ENCODE measurements at places on chromosomes 7 and 10. TPM values are rescaled to one million over a fixed set of nuclear protein-coding genes. Genes with fewer than 3 reads are reported as not detected.
A peak's percentile ranks its signal among the peaks of the same experiment; 100 is the strongest.

Gene FXYD4
- total RNA-seq: 0.44 TPM

DNA sequence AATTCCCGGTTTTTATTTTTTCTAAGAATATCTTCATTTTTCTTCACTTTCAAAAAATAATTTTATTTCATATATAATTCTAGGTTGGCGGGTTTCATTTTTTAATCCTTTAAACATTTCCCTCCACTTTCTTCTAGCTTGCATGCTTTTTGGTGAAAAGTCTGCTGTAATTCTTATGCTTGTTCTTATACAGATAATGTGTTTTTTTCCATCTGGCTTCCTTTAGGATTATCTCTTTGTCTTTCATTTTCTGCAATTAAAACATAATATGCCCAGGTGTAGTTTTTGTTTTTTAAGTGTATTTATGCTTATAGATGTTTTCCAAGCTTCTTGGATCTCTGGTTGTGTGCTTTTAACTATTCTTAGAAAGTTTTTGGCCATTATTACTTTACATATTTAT lies 341.3 kb upstream of the SEMA3C start:
- H3K27me3 ChIP-seq: no peaks in the 10 kb centered on the region
- no peak for DNase-seq
- no peak overlapping the region for H3K4me3 ChIP-seq
- H3K4me1 ChIP-seq: no peaks in the 10 kb centered on the region

Gene CPXM2
- total RNA-seq: not detected

Gene TMEM120A
- total RNA-seq: 44.3 TPM

DNA sequence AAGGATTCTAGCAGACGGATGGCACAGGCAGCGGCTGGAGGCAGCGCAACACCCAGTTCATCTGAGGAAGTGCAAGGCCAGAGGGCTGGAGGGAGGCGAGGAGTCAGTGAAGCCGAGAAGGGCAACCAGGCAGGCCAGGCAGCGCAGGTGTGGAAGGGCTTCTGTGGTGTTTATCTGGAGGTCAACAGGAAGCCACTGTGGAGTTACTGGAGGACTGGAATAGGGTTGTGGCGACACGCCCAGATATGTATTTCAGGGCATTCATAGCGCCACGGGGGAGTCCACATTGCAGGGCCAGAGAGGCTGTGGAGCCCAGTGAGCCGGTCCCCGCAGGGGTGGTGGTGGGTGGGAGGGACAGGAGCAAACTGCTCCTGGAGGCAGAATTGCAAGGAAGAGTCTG lies 150.6 kb downstream of the CDH23 start:
- DNase-seq: no peak
- H3K27me3 ChIP-seq: no peaks in the 10 kb centered on the region
- no peak overlapping the region for H3K27ac ChIP-seq
- H3K36me3 ChIP-seq: no peaks in the 10 kb centered on the region

DNA sequence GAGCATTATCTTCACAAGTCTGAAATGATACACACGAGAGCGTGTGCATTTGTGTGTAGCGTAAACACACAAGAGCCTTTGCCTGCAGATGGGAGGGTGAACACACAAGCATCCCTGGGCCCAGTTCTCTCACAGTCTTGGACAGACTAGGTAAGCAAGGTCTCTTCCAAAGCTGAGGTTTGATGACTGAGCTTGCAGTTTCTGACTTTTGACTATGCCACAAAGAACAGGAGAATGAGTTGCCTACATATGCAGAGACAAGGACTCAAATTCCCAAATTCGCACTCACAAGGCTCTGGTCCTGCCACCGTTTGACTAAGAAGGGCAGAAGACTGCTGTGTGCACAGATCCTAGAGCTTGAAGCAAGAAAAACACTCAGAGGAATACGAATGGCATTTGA lies 55.8 kb downstream of the FAM53B start:
- peak overlapping the region; percentile 44 for H3K4me3 ChIP-seq
- H3K36me3 ChIP-seq: peaks cover 40% of the 10 kb centered on the region
- DNase-seq: no peak
- peaks cover 69% of the 10 kb centered on the region for H3K4me1 ChIP-seq

DNA sequence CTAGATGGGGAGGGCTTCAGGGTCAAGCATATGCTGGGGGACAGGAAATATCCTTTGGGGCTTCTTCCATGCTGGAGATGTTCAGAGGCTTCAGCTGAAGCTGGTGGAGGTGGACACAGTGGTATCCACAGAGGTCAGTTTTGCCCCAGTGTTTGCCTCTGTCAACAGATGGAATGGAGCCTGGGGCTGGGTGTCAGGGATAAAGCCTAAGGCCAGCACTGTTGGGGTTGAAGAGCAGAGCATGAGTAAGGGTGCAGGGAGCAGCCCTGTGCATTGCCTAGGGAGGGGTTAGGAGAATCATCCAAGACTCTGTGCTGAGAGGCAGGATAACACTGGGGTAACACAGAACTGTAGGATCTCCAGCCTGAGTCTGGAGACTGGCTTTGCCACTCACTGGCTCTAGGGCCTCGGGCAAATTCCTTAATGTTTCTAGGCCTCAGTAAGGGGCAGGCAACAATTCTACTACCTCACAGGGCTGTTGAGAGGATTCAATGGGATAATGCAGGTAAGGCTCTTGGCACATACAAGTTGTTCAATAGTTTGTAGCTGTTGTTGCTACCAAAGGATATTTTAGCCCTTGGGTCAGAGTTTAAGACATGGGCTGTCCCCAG lies 21.8 kb upstream of the MYL7 start:
- H3K4me3 ChIP-seq: no peak overlapping the region
- no peak overlapping the region for H3K27ac ChIP-seq
- H3K27me3 ChIP-seq: peaks cover 6% of the 10 kb centered on the region

GRCh38 chr10:71073451-71074175 lies 138.8 kb upstream of the UNC5B start:
- no peaks in the 10 kb centered on the region for H3K36me3 ChIP-seq
- no peaks in the 10 kb centered on the region for H3K4me1 ChIP-seq
- H3K27ac ChIP-seq: no peak overlapping the region
- no peaks in the 10 kb centered on the region for H3K27me3 ChIP-seq
- H3K4me3 ChIP-seq: no peak overlapping the region

- no peak overlapping the region for H3K27ac ChIP-seq
- H3K27me3 ChIP-seq: no peaks in the 10 kb centered on the region
- H3K36me3 ChIP-seq: no peaks in the 10 kb centered on the region
- no peaks in the 10 kb centered on the region for H3K4me1 ChIP-seq
- DNase-seq: no peak
These were observed 106.5 kb upstream of the SEMA3C start for GRCh38 chr7:81025360-81025759.

GRCh38 chr10:122254831-122255230 lies 16.3 kb upstream of the BTBD16 start:
- DNase-seq: no peak
- no peak overlapping the region for H3K27ac ChIP-seq
- no peaks in the 10 kb centered on the region for H3K4me1 ChIP-seq
- H3K27me3 ChIP-seq: peaks cover 2% of the 10 kb centered on the region

- H3K36me3 ChIP-seq: no peaks in the 10 kb centered on the region
- DNase-seq: no peak
- H3K4me1 ChIP-seq: no peaks in the 10 kb centered on the region
- no peak overlapping the region for H3K4me3 ChIP-seq
- H3K27me3 ChIP-seq: peaks cover 3% of the 10 kb centered on the region
- H3K27ac ChIP-seq: no peak overlapping the region
These were observed 160.2 kb upstream of the SVIL start for GRCh38 chr10:29794776-29795611.

GRCh38 chr7:115747174-115747573 lies 283.4 kb downstream of the TFEC start:
- no peaks in the 10 kb centered on the region for H3K27me3 ChIP-seq
- DNase-seq: no peak
- H3K4me1 ChIP-seq: no peaks in the 10 kb centered on the region
- H3K4me3 ChIP-seq: no peak overlapping the region
- no peak overlapping the region for H3K27ac ChIP-seq

- DNase-seq: no peak
- no peak overlapping the region for H3K4me3 ChIP-seq
- H3K36me3 ChIP-seq: no peaks in the 10 kb centered on the region
- H3K27ac ChIP-seq: no peak overlapping the region
- peaks cover 24% of the 10 kb centered on the region for H3K4me1 ChIP-seq
These were observed 95.1 kb downstream of the USP6NL start for GRCh38 chr10:11516431-11516746.

Gene FZD1
- 0.70 TPM for total RNA-seq

Gene CALHM3
- total RNA-seq: not detected

GRCh38 chr7:45065031-45065995 lies 23.5 kb downstream of the NACAD start:
- no peaks in the 10 kb centered on the region for H3K27me3 ChIP-seq
- H3K36me3 ChIP-seq: peaks cover 43% of the 10 kb centered on the region
- no peak overlapping the region for H3K4me3 ChIP-seq
- H3K27ac ChIP-seq: no peak overlapping the region
- no peak for DNase-seq

- no peaks in the 10 kb centered on the region for H3K27me3 ChIP-seq
- no peak for DNase-seq
These were observed 49.8 kb downstream of the EPDR1 start for GRCh38 chr7:37970211-37970610.

- H3K27me3 ChIP-seq: no peaks in the 10 kb centered on the region
- peaks cover 10% of the 10 kb centered on the region for H3K4me1 ChIP-seq
- peaks cover 45% of the 10 kb centered on the region for H3K36me3 ChIP-seq
- no peak for DNase-seq
These were observed 136.8 kb downstream of the GALNT11 start for GRCh38 chr7:152162287-152162686.

DNA sequence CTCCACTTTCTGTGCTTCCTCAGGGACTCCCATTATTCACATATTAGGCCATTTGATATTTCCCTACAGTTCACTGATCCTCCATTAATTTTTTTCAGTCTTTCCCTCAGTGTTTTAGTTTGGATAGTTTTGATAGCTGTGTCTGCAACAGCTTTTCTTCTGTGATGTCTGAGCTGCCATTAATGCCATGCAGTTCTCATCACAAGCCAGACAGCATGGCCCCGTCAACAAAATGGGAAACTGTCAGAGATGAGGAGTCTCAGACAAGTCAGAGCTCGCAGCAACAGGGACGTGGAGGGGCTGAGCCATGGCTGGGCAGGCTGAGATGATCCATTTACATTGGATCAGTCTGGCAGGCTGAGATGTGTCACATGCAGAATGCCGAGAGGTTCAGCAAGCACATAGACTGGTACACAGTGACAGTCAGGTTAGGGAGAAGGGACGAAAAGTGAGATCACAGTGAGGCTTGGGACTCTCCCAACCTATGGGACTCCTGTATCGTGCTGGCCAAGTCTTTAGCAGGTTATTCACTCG lies 65.4 kb downstream of the NPS start:
- DNase-seq: no peak
- H3K4me3 ChIP-seq: no peak overlapping the region
- H3K36me3 ChIP-seq: no peaks in the 10 kb centered on the region
- H3K27me3 ChIP-seq: peaks cover 3% of the 10 kb centered on the region

Gene OR2A5
- total RNA-seq: not detected

Gene ATP6V1F
- total RNA-seq: 134 TPM

DNA sequence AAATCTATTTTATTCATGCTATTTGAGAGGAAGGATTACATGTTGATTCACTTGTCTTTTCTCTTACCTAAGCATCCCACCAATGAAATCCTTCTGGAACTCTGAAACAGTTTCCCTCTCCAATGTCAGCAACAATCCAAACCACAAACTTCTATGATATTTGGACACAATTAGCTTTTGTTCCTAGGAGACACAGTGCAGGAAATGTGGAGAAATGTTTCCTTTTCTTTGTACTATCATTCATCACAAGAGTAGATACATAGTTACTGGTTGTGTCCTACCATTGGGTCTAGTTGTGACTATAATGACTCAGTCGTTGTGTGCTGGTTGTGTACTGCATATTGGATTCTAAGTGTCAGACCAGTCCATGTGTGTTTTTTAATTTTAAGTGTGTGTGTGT lies 156.8 kb upstream of the MAGI2 start:
- H3K4me1 ChIP-seq: no peaks in the 10 kb centered on the region
- H3K4me3 ChIP-seq: no peak overlapping the region
- H3K27me3 ChIP-seq: no peaks in the 10 kb centered on the region
- H3K27ac ChIP-seq: no peak overlapping the region
- no peaks in the 10 kb centered on the region for H3K36me3 ChIP-seq
- no peak for DNase-seq

Gene CDHR3
- 0.47 TPM for total RNA-seq

Gene NRCAM
- total RNA-seq: 0.21 TPM

Gene INPP5F
- total RNA-seq: 17.7 TPM

DNA sequence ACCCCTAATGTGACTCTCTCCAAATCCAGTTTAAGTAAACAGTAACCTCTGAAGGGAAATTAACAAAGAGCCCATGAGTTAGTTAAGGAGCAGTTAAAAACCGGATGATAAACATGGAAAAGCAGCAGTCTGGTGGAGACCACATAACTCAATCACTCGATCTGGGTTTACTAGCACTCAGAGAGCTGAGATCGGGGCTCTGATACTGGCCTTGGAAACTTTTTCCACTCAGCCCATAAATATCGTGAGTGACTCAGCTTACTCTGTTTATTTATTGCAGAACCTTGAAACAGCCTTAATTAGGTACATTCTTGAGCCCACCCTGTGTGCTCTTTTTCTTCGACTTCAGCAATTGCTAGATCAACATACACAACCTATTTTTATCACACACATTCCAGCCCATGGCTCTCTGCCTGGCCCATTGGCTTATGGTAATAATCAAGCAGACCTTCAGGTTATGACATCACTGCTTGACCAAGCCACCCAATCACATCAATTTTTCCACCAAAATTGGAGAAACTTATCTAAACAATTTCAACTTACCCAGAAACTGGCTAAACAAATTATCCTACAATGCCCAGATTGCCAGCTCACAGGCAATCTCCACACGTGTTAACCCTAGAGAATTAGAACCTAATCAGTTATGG lies 82.2 kb upstream of the GPR22 start:
- H3K4me3 ChIP-seq: no peak overlapping the region
- no peak overlapping the region for H3K27ac ChIP-seq
- no peaks in the 10 kb centered on the region for H3K4me1 ChIP-seq
- DNase-seq: no peak
- no peaks in the 10 kb centered on the region for H3K36me3 ChIP-seq
- H3K27me3 ChIP-seq: no peaks in the 10 kb centered on the region

Gene PRPS1L1
- total RNA-seq: not detected

Gene NPY
- total RNA-seq: not detected

- no peak for DNase-seq
- peaks cover 17% of the 10 kb centered on the region for H3K27me3 ChIP-seq
- H3K4me1 ChIP-seq: peaks cover 3% of the 10 kb centered on the region
- no peaks in the 10 kb centered on the region for H3K36me3 ChIP-seq
- H3K27ac ChIP-seq: no peak overlapping the region
These were observed 1.6 kb upstream of the RAMP3 start for GRCh38 chr7:45155941-45156340.

Gene RADIL
- total RNA-seq: 0.26 TPM

GRCh38 chr10:21402606-21403083 lies 122.8 kb downstream of the SKIDA1 start:
- no peaks in the 10 kb centered on the region for H3K36me3 ChIP-seq
- H3K4me1 ChIP-seq: peaks cover 12% of the 10 kb centered on the region
- H3K27ac ChIP-seq: no peak overlapping the region
- H3K4me3 ChIP-seq: no peak overlapping the region

Gene ST8SIA6
- not detected for total RNA-seq

- DNase-seq: no peak
- no peak overlapping the region for H3K4me3 ChIP-seq
- H3K4me1 ChIP-seq: peaks cover 48% of the 10 kb centered on the region
These were observed 77.6 kb downstream of the NRBF2 start for GRCh38 chr10:63210611-63211196.
